ENCODE measurements at places on chromosomes 6 and 20.

DNA sequence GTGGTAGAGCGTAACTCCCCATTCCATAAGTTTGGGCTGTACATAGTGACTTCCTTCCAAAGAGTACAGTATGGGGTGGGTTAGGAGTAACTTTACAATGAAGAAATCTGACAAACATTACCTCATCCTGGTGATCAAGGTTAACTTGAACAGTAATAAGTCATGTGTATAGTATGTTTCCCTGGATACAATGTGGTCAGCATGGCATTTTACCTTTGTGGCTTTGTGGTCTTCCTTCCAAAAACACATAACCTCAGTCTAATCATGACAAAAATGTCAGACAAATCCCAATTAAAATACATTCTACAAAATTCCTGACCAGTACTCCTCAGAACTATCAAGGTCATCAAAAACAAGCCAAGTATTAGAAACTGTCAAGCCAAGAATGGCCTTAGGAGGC lies 225.1 kb downstream of the UBE3D start:
- DNase-seq: no peak

GRCh38 chr6:42937548-42938427 lies 8.5 kb downstream of the CNPY3 start:
- no peak for DNase-seq

DNA sequence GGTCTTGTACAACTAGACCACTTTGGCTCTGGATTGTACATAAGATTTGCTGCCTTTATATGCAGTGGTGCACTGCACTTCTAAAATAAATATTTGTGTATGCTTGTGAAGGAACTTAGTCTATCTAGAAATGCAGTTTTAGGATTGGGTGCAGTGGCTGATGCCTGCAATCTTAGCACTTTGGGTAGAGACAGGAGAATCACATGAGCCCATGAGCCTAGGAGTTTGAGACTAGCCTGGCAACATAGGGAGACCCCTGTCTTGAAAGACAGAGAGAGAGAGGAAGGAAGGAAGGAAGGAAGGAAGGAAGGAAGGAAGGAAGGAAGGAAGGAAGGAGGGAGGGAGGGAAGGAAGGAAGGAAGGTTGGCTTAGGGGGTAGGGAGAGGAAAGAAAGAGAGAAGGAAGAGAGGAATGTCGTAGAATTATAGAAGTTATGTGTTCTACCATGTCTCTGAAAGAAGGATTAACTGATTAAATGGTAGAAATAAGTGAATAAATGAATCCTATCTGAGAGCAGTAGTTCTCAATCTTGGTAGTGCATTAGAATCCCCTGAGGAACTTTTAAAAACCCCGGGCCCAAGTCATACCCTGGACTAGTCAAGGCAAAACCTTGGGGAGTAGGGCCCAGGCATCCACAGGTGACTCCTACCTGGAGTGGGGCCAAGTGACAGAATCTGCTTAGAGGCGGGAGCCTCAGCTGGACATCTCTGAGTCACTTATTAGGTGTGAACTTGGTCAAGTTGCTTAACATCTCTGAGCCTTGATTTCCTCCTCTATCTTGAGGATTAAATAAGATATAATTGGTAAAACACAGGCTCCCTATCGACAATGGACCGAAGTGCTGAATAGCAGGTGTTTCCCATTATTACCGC lies 130.3 kb downstream of the ZNF217 start:
- no peak for DNase-seq

DNA sequence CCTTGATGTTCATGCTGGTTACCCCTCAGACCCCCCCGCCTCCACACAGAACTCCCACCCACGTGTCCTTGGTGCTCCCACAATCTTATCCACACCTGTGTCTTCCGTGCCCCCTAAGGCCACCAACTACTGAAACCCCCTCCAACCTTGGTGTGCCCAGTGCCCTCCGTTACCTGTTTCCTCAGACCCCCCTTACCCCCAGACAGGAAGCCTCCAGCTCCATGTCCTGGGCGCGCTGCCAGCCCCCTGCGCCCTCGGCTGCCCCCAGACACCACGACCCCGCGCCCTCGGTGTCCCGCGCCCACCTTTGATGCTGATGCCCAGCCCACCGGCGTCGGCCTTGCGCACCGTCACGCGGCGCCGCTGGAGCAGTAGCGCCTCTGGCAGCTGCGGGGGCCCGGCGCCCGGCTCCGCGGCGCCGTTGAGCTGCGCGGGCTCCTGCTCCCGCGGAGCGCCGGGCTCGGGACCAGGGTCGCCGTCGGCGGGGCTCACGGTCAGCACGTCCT lies 504 bp downstream of the SNTA1 start:
- DNase-seq: no peak

DNA sequence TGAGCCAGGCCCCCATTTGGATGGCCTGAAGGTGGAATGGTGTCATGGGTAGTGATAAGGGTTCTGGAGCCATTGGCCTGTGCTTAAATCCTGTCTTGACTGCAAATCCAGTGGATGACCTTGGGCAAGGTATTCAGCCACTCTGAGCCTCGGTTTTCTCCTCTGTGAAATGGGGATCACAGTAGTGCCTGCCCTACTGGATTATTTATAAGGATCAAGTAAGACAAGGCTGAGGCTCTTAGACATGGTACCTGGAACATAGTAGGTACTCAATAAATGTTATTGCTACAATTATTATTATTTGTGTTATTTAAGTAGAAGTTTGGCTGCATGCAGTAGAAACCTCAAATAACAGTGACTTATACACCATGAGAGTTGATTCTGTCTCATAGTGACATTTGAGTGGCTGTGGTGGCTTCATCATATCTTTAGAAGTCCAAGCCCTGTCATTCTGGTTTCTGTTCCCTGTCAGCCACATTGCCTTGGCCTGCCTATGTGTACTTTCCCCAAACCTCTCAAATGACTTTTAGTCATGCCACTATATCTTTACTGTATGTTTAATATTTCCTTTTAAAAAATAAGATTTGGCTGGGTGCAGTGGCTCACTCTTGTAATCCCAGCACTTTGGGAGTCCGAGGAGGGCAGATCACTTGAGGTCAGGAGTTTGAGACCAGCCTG lies 37.6 kb upstream of the CHMP4B start:
- no peak for DNase-seq

DNA sequence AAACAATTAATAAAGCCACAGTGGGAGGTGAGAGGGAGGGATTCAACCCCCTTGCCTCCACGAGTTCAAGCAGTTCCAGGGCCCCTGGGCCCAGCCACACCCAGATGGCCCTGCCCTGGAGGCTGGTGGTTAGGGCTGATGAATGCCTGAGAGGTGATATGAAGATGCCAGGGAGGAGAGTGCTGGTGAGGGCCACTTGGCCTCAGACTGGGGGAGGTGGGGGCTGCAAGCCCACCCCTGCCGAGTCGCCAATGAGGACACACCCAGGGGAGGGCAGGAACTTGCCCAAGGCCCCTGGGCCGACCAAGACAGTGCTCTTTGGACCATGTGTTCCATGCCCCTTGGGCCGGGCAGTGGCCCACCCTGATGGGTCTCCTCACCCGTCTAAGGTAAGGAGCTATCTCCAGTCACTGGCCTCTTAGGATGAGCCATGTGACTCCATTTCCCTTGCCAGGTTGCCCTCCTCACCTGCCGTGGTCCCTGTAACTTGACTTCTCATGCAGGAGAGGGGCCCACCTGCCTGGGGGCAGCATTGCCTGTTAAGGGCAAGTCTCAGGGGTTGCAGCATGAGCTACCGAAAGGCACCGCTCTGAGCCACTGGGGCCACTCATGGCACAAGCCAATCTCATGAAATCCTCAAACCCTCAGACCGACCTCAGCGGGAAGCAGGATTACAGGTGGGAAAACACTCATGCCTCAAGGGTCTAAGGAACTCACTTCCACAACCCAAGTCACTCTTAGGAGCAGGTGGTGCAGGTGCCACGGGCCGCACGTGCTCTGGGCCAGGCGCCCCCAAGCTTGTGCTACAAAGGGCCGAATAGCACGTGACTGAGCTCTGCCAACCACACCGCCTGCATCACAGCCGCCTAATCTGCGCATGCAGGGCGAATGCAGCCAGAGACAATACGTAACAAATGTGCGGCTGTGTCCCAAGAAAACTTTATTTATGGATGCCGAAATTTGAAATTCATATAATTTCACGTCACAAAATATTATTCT lies 147.4 kb upstream of the MLN start:
- no peak for DNase-seq

DNA sequence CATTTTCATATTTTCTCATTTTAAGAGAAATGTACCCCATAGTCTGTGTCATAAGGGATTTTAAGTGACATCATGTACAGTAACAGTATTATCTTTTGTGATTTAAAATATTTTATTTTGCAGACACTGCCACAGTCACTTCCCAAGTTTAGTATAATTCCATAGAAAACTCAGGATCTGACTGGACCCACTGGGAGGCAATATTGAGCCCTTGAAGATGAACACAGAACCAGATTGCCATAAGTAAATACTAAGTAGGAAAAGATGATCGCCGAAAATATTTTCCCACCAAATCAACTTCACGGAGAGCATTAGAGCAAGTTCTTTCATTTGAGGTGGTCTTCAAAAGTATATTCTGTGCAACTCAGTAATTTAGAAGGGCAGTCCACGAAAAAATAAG lies 17.6 kb upstream of the PKHD1 start:
- DNase-seq: no peak

GRCh38 chr6:36793296-36793912 lies 45.8 kb downstream of the CPNE5 start:
- DNase-seq: no peak
